ENCODE measurements at places on chromosomes 12 and 14.

DNA sequence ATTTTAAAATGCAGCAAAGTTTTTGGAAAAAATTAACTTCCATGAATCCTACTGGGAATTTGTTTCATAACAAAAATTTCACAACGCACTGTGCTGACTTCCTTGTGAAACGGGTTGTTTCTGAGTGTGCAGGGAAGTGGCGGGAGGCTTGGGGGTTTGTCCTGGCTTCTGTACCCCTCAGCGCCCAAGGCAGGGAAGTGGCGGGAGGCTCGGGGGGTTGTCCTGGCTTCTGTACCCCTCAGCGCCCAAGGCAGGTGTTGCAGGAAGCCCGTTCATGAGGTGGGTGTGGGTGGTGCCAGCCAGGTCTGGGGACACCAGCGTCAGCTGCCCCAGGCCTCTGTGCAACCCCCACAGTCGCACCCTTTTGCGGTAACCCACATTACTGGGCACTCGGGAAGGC is 25.1 kb downstream of the ADGRD1 start:
- no peak for DNase-seq

DNA sequence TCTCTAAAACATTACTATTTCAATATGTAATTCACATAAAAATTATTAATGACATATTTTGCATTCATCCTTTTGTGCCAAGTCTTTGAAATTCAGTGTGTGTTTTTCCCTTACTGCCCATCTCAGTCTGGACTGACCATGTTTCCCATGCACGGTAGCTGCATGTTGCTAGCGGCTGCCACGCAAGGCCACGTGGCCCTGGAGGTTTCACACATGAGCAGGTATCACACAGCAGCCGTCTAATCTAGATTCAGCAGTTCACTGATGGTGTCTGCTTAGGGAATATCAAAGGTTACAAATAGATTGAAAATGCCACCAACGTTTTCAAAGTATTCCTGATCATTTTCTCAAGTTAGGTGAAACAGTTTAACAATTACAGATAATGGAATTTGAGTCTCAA is 234.8 kb upstream of the FKBP4 start:
- no peak for DNase-seq

- no peak for DNase-seq
These were observed 274.6 kb downstream of the RAD51B start for GRCh38 chr14:68094158-68094557.

GRCh38 chr14:71932229-71932981 is at the start of gene RGS6:
TSS of gene RGS6 (plus strand) at chr14:71932429.
- no peak for DNase-seq

GRCh38 chr12:102512523-102512922 is 32.2 kb upstream of the IGF1 start:
- no peak for DNase-seq

DNA sequence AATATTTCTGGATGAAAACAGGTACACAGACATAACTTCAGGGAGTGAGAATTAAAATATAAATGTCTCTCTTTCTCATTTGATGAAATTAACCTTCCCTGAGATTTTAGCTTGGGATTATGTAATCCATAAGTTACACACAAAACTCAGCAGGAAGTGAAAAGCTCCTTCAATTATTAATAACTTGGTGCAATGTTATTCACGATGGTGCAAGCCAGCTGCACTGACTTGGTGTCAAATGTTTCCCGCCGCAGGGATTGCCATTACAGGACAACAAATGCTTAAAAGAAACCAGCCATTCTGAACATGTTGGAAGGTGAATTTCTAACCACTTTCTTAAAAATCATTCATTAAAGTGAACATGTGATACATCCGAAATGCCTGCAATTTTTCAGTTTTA is 250.4 kb downstream of the FOXN3 start:
- no peak for DNase-seq

GRCh38 chr14:60686865-60687264 is 37.3 kb downstream of the SIX4 start:
- DNase-seq = no peak

- DNase-seq = no peak
These were observed 607.8 kb downstream of the SNAPC1 start for GRCh38 chr14:62369919-62370560.

DNA sequence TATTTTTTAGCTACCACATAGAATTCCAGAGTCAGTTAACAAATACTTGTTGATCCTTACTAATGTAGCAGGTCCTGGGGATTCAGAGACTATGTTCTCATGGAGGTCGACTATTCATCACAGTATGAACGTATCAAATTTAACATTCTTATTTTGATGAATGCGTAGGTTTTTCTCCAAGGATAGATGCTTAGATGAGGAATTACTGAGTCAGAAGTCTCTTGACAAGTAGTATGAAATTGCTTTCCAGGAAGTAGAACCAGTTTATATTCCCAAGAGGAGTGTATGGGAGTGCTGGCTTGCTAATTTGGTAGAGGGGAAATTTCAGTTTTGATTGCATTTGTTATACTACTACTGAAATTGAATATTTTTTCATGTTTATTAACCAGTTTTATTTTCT is 42.8 kb upstream of the CRADD start:
- DNase-seq = no peak

GRCh38 chr12:111398530-111398929 is 7.2 kb upstream of the SH2B3 start:
- DNase-seq = peak; percentile 37

DNA sequence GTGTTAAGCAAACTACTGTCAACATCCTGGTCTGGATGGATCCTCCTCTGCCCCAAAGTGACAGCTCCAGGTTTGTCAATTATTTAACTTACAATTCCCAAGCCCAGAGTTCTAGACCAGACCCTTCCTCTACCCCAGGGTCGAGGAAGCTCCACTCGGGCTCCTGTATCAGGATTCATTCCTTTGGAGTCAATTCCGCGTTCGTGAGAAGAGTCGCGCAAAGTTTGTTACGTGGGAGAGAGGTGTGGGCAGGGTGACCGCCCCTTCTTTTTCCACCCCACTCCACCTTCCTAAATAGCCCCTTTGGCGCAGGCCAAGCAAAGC is 479 bp downstream of the SEL1L start:
- no peak for DNase-seq

- DNase-seq = no peak
These were observed 247.9 kb upstream of the ARHGAP5 start for GRCh38 chr14:31828946-31829868.

DNA sequence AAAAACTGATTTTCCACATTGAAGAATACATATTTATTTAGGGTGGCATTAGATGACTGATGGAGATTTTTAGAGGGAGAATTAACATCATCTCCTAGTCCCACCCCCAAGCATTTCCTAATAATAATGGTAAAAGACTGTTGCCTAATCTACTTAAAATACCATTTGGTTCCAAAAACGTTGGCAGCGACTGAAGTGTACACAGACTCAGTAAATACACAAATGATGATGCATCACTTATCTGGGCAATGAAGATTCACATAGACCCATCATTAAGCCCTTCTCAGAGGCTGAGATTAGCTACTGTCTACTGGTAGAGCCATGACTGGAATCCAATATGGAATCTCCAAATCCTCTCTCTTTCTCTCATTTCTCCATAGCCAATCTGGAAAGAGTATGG is 18.2 kb downstream of the RTN1 start:
- DNase-seq = no peak

DNA sequence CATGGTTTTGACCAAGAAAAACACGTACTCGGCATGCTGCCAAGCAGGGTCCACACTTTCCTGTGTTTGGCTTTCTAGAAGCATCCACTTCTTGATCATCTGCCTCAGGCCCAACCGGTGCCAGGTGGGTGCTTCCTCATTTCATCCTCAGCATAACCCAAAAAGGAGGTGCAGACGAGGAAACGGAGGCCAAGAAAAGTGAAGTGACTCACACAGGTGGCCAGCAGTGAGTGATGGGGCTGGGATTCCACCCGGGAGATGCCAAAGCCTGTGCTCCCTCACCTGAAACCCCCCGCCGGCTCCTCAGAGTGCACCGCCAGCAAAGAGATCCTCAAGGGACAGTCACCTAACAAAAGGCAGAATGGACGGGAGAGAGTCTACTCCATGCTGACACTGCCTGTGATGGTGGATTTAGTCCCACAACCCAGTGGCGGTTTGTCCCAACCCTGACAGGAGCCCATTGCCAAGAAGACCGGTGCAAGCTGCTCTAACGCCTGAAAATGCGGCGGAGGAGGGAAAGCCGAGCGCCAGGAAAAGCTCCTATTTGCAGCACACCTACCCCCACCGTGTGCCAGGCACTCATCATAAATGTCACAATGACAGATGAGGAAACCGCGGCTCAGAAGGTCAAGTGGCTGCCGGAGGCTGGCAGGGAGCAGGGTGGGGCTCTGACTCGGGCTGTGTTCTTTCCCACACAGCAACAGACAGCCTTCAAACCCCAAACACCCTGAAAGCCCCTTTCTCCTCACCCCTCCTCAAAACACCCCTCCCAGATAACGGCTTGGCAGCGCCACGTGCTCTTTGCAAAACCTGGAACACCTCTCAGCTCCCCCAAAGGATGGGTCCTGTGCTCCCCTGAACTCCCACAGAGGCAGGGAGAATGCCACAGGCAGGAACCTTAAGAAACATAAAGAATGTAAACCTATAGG is 18.8 kb downstream of the BCL11B start:
- no peak for DNase-seq

GRCh38 chr14:101131451-101131916 is 228.0 kb upstream of the RTL1 start:
- no peak for DNase-seq

- no peak for DNase-seq
These were observed 633 bp downstream of the TC2N start for GRCh38 chr14:91866511-91867295.

DNA sequence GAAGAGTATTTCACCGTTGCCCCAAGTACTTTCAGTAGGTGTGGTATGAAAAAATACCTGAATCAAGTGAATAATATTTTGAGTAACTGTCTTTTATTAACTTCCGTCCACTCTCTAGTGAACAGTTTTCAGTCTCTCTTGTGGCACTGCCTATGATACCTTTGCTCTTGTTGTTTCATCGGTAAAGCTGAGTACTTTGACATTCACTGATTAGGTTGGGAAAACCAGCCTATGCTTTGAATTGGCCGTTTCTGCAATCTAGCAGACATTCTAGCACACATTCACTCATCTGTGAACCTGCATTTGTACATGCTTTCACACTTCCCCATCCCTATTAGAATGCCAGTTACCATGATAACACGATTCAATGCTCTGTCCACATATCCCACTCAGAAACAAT is 217.3 kb downstream of the FBXL14 start:
- no peak for DNase-seq

- no peak for DNase-seq
These were observed 113.3 kb upstream of the AMIGO2 start for GRCh38 chr12:47193066-47193465.

DNA sequence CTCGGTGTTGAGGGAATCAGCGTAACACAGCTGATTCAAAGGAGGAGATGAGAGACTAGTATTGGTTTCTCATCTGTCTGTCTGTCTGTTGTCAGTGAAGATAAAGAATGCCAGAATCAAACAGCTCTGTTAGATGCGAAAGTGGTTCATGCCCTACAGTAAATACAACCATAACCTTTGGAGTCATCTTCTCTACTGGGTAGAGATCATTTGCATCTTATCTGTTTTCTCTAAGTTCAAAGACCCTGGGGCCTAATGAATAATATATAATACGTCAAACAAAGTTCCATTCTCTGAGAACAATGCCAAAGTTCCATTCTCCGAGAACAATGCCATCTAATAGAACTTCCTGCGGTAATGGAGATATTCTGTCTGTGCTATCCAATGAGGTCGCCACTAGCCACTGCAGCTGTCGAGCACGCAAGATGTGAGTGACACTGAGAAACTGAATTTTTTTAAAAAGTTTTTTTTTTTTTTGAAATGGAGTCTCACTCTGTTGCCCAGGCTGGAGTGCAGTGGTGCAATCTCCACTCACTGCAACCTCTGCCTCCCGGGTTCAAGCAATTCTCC is 6.6 kb downstream of the IL31 start:
- DNase-seq = no peak
